ENCODE measurements at places on chromosomes 4 and X. TPM values are rescaled to one million over a fixed set of nuclear protein-coding genes. Genes with fewer than 3 reads are reported as not detected.

Gene KANTR
- total RNA-seq = 20.0 TPM

Gene ANTXR2
- total RNA-seq = 47.8 TPM

Gene PPP1R3F
- total RNA-seq = 16.1 TPM

Gene PABPC1L2A
- 1.5 TPM for total RNA-seq

Gene FGF2
- 2.9 TPM for total RNA-seq

Gene BEX1
- 140 TPM for total RNA-seq

Gene GPR119
- not detected for total RNA-seq

Gene GPR34
- total RNA-seq = not detected

Gene TSPYL2
- 10.2 TPM for total RNA-seq

Gene ARFIP1
- total RNA-seq = 22.2 TPM

Gene QRFPR
- total RNA-seq = not detected

Gene NR3C2
- total RNA-seq = 0.29 TPM

Gene UCHL1
- total RNA-seq = 1,012 TPM

Gene DUX4
- 1.2 TPM for total RNA-seq

Gene CCKAR
- total RNA-seq = not detected

All from glutamatergic neuron (in vitro differentiated cells).